ENCODE measurements at places on chromosomes 6 and 20.

DNA sequence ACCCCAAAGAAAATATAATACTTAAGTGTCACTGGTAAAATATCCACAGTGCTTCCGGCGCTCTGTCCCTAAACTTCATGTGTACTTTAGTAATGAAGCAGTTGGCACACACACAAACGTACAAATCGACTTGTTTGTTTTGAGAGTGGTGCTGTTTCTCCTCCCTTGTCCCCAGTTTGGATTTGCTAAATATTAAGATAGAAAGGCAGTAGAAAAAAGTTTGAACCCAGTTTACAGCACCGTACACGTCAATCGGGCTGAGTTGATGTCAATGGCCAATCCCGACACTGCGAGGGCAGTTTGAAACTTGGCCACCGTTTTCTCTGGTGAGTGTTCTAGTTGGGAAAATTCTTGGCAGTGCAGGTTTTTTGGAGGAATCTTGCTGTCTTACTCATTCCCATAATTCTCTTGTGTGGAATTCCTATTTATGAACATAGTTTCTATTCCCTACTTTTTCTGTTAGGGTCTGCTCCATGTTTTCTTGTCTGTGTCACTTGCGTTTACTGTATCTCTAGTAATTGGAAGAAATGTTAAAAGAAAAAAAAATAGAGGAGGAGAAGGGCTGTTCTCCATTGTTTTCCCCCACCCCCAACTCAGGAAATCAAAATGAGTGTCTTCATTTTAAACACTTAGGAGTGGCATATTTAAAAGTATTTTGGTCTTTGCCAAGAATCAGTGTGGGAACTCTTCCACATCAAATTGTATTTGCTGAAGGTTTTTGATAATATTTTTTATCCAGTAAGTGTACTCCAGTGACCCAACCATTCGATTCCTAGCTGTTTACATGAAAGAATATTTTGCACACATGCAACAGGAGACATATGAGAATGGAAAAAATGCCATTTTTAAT is 72.3 kb downstream of the OR2B2 start:
- peak; percentile 72 for DNase-seq

DNA sequence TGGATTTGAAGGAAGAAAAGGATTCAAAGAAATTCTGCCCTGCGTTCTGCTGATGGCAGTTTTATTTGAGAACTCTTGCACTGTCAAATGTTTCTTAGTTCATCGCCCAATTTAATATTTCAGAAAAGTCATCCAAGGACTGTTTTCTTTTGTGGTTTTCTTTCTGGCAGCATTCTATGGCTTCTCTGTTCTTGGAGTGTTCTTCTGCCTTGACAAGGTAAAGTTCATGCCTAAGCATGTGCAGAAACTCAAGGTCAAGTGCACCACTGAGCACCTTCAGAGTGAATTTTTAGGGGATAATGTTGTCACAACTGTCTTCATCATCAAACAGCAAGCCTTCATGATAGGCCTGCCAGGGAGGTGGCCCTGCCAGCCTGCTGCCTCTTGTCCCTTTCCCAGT is 225.6 kb downstream of the PLCB1 start:
- DNase-seq: no peak

GRCh38 chr20:19713822-19714578 is 44.1 kb upstream of the RIN2 start:
- DNase-seq: no peak

GRCh38 chr20:64109831-64110391 is 2.5 kb upstream of the NPBWR2 start:
- no peak for DNase-seq

DNA sequence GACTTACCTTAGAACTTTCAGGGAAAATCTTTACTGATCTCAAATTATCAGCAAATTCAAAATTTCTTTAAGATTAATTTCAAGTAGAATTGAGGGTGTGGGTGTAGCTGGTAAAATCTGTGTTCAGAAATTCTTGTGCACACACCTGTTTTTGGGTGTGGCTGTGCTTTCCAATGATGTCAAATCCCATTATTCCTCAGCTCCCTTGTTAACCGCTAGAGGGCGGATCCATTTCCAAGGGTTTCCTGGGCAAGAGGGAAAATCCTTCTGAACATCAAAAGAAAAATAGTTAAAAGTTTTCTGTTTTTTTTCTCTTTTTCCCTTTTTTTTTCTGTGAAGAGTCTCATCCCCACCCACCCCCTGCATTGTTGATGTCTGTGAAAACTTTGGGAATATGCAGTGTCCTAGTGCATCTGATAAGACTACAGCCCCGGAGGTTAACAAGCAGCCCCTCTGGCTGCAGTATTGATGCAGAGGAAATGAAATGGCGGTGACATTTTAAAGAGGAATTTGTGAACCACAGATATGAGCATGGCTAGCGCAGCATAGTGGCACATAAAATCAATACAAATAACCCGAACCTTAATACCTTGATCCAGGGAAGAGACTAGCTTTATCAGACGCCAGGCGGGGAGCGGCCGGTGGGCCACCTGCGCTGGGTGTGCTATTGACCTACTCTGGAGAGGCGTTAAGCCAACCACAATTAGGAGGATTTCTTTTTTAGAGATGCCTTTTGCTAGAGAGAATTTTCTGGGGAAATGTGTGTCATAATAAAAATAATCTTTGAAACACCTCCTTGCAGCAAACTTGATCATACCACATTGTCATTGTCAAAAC is 130.9 kb downstream of the FOXA2 start:
- DNase-seq: peak; percentile 12

DNA sequence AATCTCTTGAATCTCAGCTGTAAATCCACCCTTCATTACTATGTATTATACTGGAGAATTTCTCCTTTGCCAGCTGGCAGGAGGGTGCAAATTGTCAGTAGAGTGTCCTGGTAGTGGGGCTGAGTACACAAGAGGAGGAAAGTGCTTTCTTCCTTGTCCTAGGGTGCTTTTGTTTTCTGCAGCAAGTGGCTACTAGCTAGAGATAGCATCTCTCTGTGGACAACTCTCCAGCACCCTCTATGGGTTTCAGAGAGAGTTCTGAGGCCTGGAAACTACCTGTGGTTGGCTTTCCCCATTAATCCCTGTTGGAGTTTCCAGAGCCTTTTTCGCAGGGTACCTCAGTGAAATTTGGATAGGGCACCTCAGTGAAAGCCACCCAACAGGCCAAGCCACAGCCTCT is 422.5 kb upstream of the RGS17 start:
- no peak for DNase-seq

DNA sequence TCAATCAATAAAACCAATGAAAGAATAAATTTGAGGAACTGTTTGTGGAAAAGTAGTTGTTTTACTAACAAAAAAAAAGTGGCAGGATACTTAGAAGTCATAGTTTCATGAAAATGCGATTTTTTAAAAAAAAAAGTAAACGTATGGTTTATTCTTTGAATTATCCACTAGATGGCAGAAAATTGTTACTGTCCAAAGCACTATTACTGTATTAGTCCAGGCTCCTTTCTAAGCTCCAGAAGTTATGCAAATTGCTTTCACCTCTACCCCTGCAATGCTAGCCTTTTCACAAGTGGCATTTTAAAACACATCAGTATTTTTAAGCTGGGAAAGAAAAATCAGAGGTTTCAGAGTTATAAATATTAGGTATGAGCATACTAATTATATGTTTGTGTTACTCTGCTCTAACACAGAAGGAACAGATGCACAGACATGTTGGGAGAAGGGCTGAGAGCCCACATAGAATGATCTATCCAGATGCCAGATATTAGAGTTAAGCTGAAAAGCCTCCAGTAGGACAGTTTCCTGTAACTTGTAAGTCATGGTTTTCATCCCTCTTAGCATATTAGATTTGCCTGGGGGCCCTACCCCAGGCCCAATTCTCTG is 63.9 kb downstream of the FHL5 start:
- peak; percentile 38 for DNase-seq

Data from AG10803 (cell line).